ENCODE measurements at places on chromosomes 1 and 21.
A peak's percentile ranks its signal among the peaks of the same experiment; 100 is the strongest.

DNA sequence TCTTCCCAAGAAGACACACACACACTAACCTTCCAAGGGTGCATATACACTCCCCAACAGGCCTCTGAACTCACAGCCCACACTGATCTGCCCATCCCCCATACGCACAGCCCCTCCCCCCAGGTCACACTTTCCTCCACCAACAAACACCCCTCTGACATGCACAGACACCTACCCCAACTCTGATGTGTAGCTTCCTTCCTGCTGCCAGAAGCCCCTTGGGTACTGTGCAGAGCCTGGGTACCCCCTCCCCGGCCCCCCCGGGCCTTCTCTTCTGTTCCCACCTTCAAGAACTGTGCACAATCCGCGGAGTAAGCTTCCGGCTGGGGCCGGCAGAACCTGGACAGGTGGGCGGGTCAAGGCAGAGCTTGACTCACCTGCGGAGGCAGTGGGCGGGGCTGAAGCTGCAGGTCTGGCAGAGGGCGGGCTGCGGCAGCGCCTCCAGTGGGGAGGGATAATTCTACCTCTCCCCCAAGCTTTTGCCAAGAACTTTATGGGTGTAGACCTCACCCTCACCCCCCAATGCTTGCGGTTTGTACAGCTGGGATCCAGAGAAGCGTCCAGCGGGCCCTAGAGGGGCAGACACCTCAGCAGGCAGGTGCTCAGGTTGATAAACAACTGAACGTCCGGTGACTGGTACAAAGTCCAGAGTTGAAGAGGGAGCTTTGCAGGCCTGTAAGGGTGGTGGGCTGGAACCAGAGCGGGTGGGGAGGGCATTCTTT, at the start of gene C1orf210:
Gene C1orf210 (minus strand): TSS at position 313 of the 722 bp plus-strand sequence. CDS start 2,311 bp downstream, outside the sequence.
- DNase-seq: peak; percentile 72

DNA sequence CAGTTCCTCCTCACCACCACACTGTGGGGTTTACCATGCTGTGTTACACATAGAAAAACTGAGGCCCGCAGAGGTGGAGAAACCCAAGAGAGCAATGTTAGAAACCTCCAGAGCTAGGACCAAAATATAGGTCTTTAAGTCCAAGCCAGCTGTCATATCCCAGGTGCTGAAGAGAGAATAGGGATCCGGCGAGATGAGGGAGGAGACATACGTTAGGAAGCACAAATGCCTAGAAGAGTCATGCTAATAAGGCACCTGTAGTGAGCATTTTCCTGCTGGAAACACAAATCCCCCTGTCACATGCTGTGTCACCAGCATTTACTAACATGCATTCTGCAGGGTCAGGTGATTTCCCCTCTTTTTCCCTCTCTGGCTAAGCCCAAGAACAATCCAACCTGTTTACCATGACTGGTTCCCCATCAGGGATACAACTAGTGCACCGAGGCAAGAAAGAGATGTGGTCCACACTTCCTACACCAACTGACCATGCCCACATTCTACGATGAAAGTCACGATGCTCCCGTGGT, 168.6 kb upstream of the CAMK1G start:
- DNase-seq: no peak

- DNase-seq: no peak
Observed at GRCh38 chr1:151822404-151822803, 9.2 kb downstream of the RORC start.

DNA sequence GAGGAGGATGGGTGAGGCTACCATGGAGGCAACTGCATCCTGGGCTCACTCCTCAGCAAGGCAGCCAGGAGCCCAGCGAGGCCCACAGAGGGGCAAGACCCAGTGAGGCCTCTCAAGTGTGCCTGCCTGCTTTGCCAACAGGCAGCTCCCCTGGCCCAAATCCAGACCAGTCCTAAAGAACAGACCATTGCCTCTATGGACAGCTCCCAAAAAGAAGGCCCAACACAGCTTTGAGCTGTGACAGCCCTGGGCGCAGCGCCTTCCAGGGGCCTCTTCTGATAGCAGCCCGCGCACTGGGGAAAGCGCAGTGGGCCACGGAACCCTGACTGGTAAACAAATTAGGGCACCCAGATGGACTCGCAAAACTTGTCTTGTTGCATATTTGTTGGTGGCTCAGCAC, 25.5 kb downstream of the C1orf198 start:
- DNase-seq: no peak

GRCh38 chr1:102219463-102219862, 222.7 kb upstream of the OLFM3 start:
- DNase-seq: no peak

DNA sequence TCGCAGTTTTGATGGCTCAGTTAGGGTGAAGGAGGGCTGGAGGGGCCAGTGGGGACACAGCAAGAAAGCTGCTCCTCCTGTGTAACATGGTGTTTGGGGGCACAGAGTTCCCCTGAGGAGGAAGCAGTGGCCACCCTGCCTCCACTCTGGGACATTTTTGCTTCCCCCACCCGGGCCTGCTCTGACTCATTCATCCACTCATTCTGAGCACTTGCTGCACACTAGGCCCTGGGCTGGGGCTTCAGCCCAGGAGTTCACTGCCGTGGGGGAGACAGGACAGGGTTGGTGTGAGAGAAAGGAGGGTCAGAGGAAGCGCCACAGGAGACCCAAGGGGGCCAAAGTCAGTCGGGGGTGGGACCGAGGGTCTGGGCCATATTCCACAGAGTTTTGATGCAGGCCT, 41.4 kb upstream of the ACOT11 start:
- no peak for DNase-seq

DNA sequence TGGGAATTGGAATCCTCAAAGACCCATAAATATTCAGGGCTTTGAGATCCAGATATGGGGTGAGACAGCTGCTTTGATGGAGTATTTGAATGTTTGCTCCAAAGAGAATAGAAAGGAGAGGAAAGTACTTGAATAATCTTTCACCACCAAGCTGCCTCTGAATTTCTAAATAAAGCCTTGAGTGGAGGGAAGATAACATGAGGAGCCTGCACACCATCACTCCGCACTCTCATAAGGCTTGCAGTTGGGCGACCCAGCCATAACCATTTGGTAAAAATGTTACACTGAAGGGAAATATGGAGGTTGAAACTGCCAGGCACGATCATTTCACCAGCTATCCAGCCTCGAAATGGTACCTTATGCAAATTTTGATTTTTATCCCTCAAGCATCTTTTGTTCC, 38.4 kb downstream of the VCAM1 start:
- DNase-seq: no peak

DNA sequence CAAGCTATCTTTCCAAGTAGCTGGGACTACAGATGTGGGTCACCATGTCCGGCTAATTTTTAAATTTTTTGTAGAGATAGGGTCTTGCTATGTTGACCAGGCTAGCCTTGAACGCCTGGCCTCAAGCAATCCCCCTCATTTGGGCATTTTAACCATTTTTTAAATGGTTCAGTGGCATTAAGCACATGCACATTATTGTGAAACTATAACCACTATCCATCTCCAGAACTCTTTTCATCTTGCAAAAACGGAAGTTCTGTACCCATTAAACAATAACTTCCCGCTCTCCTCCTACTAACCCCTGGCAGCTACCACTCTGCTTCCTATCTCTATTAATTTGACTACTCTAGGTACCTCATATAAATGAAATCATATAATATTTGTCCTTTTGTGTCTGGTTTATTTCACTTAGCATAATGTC, 4.8 kb upstream of the IL6R start:
- no peak for DNase-seq

DNA sequence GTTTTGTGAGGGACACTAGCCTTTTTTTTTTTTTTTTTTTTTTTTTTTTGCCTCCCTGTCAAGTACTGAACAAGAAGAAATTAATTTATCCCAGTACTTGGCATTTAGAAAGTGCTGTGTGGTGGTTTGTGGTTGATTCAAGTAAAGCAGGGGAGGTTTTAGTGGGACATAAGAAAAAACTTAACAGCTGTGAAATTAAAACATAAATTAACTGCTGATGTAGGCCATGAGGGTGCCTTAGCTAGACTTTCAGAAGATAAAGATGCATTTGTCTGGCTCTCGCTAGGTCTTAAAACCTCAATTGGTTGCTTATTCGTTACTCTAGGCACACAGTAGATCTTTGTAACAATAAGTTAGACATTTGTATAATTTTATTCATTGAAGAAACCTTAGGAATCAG, 52.3 kb downstream of the SPATA46 start:
- DNase-seq: no peak

DNA sequence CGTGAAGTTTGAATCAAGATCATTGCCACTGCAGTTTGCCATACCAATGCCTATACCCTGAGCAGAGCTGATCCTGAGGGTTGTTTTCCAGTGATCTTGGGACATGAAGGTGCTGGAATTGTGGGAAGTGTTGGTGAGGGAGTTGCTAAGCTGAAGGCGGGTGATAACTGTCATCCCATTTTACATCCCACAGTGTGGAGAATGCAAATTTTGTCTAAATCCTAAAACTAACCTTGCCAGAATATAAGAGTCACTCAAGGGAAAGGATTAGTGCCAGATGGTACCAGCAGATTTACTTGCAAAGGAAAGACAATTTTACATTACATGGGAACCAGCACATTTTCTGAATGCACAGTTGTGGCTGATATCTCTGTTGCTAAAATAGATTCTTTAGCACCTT, 78.6 kb downstream of the FMN2 start:
- no peak for DNase-seq

DNA sequence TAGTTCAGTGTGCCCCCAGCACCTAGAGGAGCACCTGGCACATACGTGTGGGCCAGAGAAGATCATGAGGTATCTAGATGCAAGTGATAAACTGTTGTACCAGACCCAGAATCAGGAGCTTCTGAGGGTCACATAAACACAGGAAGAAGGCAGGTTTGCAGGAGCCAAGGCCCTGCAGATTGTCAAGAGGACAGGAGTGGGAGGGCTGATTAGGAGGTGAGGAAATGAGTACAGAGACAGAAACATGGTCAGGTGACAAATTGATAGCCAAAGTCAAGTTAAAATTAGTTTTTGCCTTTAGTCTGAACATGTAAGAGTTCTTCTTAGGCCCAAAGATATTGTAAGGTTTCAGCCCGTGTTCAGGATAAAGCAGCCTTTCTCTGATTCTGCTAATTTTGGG, 14.0 kb upstream of the TRAF3IP3 start:
- no peak for DNase-seq

- DNase-seq: no peak
Observed at GRCh38 chr1:30147188-30147587, 576.2 kb downstream of the MATN1 start.

DNA sequence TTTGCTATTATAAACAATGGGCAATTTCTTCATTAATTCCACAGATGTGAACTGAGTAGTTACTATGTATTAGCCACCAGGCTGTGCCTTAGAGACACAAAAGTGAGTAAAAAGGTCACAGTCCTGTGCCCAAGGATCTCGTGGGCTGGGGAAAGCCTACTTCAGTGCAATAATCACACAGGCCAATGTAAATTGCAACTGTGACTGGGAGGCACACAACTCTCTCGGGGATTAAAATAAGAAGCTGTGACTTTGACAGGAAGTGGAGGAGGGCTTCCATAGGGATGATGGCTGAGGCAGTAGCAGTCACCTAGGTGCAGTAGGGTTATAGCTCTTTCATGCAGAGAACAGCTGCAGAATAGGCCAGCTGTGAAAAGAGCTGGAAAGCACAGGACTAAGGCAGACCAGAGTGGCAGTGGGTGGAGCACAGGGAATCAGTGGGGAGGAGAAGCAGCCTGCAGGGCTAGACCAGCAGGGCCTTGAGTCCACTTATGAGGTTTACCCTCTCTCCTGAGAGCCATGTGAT, 121.9 kb downstream of the MAB21L3 start:
- no peak for DNase-seq

DNA sequence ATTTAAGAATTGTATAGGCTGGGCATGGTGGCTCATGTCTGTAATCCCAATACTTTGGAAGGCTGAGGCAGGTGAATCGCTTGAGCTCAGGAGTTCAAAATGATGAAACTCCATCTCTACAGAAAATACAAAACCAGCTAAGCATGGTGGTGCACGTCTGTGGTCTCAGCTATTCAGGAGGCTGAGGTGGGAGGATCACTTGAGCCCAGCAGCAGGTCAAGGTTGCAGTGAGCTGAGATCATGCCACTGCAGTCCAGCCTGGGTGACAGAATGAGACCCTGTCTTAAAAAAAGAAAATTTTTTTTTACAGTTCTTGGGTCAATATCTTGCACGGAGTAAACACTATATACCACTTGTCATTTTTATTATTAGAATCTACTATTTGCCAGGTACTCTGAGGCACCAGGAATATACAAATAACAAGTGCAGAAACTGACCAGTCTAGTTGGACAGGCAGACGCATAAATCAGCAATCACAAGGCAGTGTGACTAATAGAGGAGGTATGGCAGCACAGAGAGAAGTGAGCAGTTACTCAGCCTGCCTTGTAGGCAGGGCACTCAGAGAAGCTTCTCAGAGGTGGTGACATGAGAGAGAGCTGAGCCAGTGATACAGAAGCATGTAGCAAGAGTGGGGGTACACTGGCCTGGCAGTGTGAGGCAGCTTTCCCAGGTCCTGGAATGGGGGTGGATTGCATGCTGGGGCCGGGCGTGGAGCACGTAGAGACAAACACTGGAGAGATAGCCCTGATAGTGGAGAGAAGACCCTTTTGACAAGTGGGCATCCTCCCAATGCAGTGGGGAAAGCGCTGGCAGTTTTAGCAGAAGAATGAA, 8.0 kb downstream of the PHLDA3 start:
- no peak for DNase-seq

- DNase-seq: no peak
Observed at GRCh38 chr1:200739702-200740570, 1.2 kb downstream of the CAMSAP2 start.

- no peak for DNase-seq
Observed at GRCh38 chr1:61618755-61619154, 106.2 kb downstream of the TM2D1 start.

DNA sequence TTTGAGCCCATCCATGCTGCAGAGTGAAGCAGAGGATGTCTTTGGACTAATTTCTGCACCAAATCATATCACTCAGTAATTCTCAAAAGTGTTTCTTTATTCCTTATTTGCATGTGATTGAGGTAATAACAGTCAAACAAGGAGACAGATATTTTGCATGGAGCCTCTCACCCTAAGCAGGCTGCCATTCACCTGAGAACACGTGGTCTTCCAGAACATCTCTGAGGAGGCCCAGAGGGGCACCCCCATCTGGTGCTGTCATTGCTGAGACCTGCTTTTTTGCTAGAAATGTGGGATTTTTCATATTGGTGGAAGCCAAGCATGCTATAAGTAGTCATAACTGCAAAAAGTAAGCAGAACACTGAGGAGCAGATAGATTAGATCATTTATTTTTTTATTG, 7.7 kb downstream of the SLC37A1 start:
- no peak for DNase-seq

- DNase-seq: no peak
Observed at GRCh38 chr1:229940684-229941083, 126.4 kb upstream of the GALNT2 start.

DNA sequence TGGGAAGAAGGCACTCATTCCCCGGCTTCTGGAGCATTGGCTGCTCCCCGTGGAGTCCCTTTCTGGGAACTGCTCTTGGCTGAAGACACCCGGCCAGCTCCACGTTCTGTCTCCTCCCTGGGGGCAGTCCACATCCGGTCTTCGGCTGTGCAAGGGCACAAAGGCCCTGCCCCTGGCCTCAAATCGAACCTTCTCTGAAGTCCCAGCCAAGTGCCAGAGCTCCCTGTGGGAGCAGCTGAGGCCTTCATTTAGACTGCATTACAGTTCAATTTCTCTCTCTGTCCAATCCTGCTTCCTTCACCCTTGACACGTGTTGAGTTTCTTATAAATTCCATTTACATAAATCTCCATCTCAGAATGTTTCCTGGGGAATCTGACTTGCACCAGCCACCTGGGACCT, 132.9 kb upstream of the POU3F1 start:
- DNase-seq: no peak

Measured in cortex of kidney (tissue), 1 donor.